T-helper 1 cell treated with Interleukin-12 subunit alpha and Interleukin-12 subunit beta and Interleukin-4 antibody, amounts not matched to agents 30 ng/mL and 1 ng/mL, for 36 hours (primary cell): ENCODE measurements at places on chromosomes 7 and 10. TPM values are rescaled to one million over a fixed set of nuclear protein-coding genes. Genes with fewer than 3 reads are reported as not detected.

Gene MIOS
- total RNA-seq, result 27.7 and 29.6 TPM in 2 replicates

Gene RAPGEF5
- total RNA-seq, result 0.17 and 0.93 TPM in 2 replicates

Gene MET
- 0.61 and 0.71 TPM in 2 replicates for total RNA-seq

Gene NUTM2A
- 0.12 and 0.80 TPM in 2 replicates for total RNA-seq

Gene ACTA2
- 8.8 and 9.1 TPM in 2 replicates for total RNA-seq

Gene PTPRN2
- total RNA-seq, result 2.5 and 2.9 TPM in 2 replicates

Gene VTI1A
- 46.4 and 48.5 TPM in 2 replicates for total RNA-seq

Gene CALD1
- 1.0 and 1.3 TPM in 2 replicates for total RNA-seq

Gene GTF2IRD1
- total RNA-seq, result 0.69 and 0.80 TPM in 2 replicates

Gene PON1
- total RNA-seq, result not detected in 2 replicates

Gene RAB19
- total RNA-seq, result 16.3 and 16.5 TPM in 2 replicates

Gene SLC26A3
- not detected in 2 replicates for total RNA-seq

Gene HABP2
- not detected in 2 replicates for total RNA-seq

Gene AKR1C8
- 1.4 and 1.9 TPM in 2 replicates for total RNA-seq

Gene HOGA1
- not detected in 2 replicates for total RNA-seq

Gene GRID2IP
- total RNA-seq, result 0.10 TPM in 2 replicates

Gene EGR2
- 22.4 and 22.9 TPM in 2 replicates for total RNA-seq

Gene COL13A1
- not detected in 2 replicates for total RNA-seq

Gene PSMA2
- total RNA-seq, result 139 and 145 TPM in 2 replicates

Gene MBLAC1
- total RNA-seq, result 5.0 and 6.0 TPM in 2 replicates
